ENCODE measurements at places on chromosomes 4 and X.

DNA sequence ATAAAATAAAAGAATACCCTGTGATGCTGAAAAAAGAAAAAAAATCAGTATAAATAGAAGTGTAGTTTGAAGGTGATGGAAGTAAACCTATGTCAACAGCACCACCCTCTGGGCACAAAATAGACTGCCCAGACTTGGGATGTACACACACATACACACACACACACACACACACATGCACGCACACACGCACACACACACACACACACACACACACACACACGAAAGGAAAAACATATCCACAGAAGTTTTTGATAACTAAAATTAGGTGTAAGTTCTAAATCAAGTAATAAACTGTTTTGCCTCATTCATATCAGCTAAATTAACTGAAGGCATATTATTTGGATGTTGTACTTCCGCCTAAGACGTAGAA is 40.5 kb downstream of the ANXA5 start:
- no peak for DNase-seq

DNA sequence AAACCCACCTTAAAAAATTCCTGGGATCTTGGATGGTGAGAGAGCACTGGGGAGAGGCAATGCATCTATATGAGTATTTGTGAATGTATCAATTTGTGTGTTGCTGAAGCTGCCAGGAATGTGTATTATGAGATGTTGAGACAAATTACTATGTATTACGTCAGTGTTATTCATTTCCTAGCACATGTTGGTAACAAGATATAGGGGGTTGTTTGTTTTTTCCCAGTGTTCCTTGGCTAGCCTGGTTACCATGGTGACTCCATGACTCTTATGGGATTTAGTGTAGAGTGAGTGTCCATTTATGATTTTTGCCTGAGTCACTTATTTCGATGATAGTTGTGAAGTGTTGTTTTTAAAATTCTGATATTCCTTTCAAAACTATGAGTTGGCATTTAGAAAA is 65.6 kb downstream of the RAB40A start:
- no peak for DNase-seq

DNA sequence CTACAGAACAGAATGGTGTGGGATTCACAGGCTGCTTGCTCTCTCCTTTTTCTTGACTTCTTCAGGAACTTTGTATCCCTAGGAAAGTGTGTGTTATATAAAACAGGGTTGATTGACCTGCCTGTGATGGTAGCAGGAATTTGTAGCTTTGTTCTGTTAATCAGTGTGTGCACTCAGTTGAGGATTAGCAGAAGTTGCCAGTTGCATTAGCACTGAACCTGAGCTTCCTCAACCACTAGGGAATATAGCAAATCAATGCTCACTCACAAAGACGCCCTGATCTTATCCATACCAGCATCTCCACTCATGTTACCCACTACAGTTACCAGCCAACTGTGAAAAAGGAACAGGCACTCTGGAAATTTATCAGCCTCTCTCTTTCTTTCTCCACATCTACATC is 319.1 kb upstream of the EMCN start:
- no peak for DNase-seq

DNA sequence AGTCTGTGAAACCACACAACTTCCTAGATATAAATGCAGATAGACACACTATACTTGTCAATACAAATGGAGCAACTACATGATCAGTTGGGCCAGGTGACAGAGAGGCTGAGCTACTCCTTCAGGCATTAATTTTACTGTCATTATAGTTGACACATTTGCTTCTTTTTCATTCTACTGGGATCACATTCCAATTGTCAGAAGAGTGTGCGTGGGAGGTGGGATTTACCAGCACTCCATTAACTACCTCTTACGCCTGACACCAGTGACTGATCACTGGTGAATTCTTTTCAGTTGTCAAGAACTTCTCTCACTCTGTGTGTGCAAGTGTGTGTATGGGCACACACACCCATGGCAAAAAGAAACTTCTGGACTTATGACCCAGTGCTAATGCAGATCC is 94.2 kb upstream of the DIAPH2 start:
- DNase-seq, result no peak

- no peak for DNase-seq
Observed at GRCh38 chrX:123807835-123808416, 51.9 kb upstream of the XIAP start.

GRCh38 chr4:6092131-6092530 is 73.9 kb upstream of the C4orf50 start:
- DNase-seq, result no peak

DNA sequence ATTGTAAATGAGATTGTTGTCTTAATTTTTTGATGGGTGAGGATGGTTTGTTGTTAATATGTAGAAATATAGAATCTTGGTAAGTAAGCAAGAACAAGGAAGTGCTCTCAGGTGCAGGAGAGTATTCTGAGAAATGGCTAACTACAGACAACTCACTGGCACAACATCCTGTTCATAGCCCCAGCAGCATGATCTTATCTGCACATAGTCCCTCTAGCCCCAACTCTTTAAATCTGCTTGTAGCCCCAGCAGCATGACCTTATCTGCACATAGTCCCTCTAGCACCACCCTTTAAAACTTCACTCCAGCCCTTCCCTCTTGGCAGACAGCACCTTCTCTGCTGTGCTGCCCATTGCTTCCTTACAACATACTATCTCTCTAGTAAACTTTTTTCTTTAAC is 1957.1 kb upstream of the ADGRL3 start:
- no peak for DNase-seq

GRCh38 chr4:100754751-100755150 is 236.9 kb upstream of the EMCN start:
- DNase-seq, result no peak

- no peak for DNase-seq
Observed at GRCh38 chr4:8664976-8665375, 72.4 kb downstream of the CPZ start.

- no peak for DNase-seq
Observed at GRCh38 chr4:17968721-17969120, 52.8 kb downstream of the LCORL start.

GRCh38 chr4:78876568-78877320 is 62.5 kb downstream of the PAQR3 start:
- DNase-seq, result no peak

DNA sequence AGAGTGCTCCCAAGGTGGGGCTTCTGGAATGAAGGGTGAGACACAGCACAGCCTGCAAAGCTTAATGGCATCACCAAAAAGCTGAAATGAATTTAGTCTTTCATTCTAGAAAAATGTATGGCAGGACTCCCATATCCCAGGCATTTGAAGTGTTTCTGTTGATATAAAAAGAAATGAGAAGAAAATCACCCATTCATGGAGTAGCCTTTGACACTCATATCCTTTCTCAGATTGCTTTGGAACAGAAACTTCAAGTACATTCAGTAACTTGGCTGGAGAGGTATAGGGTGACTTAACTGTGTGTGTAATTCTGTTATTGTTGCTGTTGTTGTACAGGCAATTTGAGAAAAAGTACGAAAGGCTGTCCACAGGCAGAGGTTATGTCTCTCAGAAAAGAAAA is 35.3 kb downstream of the C4orf54 start:
- DNase-seq, result no peak

- no peak for DNase-seq
Observed at GRCh38 chr4:176949029-176949428, 156.3 kb upstream of the VEGFC start.

DNA sequence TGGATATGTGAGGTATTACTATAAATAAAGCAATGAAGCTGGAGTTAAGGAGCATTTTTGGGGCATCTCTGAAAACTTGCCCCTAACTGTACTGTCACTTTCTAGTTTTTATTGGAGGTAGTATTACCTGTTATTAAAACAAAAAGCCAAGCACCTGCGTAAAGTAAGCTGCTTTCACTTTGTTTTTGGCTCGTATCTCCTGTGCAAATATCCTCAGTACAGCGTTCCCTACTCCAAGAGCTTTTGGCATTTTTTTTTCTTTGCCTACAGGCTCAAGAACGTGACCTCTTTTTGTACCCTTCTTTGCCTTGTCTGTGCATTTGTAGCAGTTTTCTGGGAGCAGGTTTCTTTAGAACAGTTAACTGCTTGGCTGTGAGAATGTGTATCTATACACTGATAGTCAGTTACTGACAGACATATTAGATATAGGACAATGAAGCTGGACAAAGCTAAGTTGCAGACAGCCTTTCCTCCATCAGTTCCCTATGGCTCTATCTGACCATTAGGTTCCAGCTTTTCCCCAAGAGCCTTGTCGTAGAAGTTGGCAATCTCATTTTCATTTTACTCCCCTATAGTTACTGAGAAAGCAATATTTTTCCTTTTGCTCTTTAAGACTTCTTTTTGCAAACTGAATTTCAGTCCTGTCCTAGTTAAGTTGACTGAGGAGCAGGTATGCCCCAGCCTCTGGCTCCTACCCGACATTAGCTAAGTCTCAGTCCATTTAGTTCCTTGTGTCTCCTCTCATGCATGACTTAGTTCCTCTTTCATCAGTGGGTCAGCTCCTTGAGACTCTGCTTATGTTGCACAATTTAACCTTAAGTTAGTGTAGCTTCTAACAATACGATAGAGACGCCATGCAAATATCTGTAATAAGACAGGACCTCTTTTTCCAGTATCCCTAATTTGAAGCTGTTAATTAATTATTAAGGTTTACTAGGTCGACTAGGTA is 71.5 kb upstream of the HPRT1 start:
- DNase-seq, result no peak

GRCh38 chrX:38347136-38347535 is 5.3 kb upstream of the OTC start:
- no peak for DNase-seq

- DNase-seq, result no peak
Observed at GRCh38 chrX:115341421-115341820, 51.9 kb downstream of the LUZP4 start.

- DNase-seq, result no peak
Observed at GRCh38 chr4:1788254-1788973, 4.7 kb upstream of the FGFR3 start.

DNA sequence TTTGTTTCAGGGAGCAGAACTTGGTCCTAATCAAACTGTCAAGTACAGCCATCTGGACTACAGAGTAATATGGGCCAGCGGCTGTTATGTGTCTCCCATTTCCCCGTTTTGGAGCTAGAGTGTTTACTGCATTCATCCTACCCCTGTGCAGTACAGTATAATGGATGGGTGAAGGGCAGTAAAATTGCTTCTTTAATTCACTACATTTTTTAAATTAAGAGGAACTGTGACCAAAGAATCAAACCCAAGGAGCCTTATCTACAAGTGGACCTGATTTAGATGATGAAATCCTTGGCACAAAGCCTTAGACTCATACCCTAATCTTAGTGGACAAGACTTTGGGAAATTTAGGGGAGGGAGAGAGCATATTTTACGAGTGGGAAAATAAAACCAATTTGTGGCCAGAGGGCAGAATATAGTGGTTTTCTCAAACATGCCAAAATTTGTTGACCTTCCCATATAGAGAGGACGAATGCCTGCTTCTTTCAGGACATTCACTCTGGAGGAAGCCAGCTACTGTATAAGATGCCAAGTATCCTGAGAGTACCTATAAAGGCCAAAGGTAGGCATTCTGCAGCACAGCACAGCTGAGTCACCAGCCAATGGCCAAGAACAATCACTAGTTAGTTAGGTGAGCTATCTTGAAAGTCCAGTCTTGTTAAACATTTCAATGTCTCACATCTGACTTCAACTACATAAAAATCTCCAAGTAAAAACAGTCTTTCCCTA is 253.8 kb upstream of the KCNIP4 start:
- DNase-seq, result no peak

DNA sequence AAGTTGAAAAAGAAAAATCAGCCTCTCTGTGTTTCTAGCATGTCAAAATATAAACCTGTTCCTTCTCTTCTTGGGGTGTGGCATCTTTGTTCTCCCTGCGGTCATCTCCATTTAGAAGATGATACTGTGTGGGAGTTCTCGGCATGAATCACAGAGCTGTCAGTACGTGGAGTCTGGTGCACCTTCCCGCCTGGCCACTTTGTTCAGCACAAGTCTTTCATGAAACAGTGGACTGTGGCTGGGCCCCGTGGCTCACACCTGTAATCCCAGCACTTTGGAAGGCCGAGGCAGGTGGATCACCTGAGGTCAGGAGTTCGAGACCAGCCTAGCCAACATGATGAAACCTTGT is 166.5 kb downstream of the MAML3 start:
- DNase-seq, result no peak

DNA sequence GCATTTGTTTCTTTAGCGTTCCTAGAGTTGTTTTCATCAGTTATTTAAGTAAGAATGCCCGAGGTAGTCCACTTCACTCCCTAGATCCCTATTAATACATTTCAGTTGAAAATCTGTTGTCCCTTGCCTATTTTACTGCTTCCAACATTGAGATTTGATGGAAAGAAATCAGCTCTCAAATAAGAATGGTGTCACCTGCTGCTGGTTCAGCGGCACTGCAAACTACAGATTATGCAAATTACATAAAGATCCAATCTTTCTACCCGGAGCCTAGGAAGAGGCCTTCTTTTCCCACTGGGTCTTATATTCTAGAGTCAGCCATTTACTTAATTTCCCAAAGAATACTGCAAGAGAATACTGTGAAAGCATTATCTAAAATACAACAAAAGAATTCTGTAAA is 597.6 kb upstream of the MAGEB2 start:
- no peak for DNase-seq

DNA sequence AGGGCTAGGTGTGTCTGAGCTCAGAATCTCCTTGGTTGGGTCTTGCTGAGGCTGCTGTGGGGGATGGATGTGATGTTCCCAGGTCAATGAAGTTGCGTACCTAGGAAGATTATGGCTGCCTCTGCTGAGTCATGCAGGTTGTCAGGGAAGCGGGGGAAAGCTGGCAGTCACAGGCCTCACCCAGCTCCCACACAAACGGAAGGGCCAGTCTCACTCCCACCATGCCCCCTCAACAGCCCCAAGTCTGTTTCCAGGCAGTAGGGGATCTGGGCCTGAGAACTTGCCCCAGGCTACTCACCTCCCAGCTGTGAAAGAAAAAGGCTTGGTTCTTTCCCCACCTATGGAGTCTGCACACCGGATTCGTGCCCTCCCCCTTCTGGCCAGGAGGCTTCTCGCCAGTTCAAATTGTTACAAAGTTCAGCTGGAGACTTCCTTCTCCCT is 72.9 kb downstream of the WDR44 start:
- no peak for DNase-seq

- no peak for DNase-seq
Observed at GRCh38 chr4:62952366-62952765, 1456.9 kb downstream of the TECRL start.

- no peak for DNase-seq
Observed at GRCh38 chr4:13627178-13627605, 333 bp downstream of the BOD1L1 start.

GRCh38 chrX:40201329-40201885 is 103.6 kb upstream of the BCOR start:
- DNase-seq, result no peak

DNA sequence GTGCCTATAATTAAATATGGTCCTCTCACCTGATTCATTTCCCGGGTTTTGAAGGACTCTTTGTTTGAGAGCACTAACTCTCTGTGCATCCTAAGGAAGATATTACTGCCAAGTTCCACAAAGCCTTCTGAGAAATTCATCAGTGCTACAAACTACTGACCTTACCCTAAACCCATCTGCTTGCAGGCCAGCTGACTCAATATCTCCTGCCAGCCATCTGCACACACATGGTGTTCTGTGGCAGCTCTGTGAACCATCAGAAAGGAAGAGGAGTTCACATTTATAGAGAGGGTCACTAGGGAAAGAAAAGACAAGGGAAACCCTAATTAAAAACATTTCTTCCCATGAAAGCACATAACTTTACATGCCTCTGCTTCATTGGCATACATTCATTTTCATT is 156.7 kb downstream of the ATP10D start:
- DNase-seq, result no peak

All from activated CD8-positive, alpha-beta memory T cell treated with anti-CD3 and anti-CD28 coated beads for 4 hours (primary cell).